ENCODE measurements at places on chromosomes 2 and 18.

- no peak for DNase-seq
These were observed 339.5 kb downstream of the GULP1 start for GRCh38 chr2:188631037-188631809.

GRCh38 chr2:188664416-188664815 is 309.8 kb upstream of the COL3A1 start:
- no peak for DNase-seq

GRCh38 chr2:59171019-59171418 is 929.9 kb upstream of the FANCL start:
- DNase-seq: no peak

GRCh38 chr2:213220967-213221603 is 63.2 kb upstream of the SPAG16 start:
- DNase-seq: no peak

DNA sequence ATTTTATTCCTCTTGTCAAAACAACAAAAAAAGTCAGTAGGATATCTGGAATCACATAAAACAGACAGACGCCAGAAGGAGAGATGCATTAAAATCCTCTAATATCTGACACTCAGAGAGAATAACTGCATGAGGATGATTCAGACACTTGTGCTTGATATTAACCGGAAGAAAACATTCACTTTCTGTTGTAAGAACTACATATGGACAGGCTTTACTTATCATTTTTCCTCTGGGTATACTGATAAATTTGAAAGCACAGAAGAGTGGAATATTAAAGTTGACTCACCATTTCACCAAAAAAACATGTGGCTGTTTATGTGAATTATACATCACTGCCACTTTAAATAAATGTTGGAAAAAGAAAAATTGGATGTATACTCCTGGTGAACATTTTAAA is 589.1 kb upstream of the CDH2 start:
- no peak for DNase-seq

- no peak for DNase-seq
These were observed 19.3 kb upstream of the OSR1 start for GRCh38 chr2:19377717-19378116.

DNA sequence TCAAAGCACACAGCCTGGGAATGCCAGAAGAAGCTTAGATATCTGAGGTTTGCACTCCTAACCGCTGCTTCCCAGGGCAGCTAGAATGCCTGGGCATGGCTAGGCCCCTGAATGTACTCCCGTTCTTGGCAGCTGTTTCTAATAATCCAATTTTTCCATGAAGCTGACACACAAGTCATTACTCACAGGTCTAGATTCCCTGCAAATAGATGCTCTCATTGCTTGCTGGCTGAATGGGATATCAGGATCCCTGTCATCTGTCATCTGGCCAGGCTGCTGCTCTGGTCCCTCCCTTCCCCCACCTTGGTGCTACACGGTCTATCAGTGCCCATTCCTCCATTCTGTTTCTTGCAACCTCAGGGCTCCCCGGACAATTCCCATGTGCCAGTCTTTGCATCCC is 40.7 kb upstream of the TEX51 start:
- DNase-seq: no peak

- peak; percentile 25 for DNase-seq
These were observed 72.3 kb upstream of the ATG16L1 start for GRCh38 chr2:233178994-233179847.

- DNase-seq: peak; percentile 37
These were observed 7.0 kb downstream of the SLC35F6 start for GRCh38 chr2:26770986-26771586.
